ENCODE measurements at places on chromosomes 2 and 18. TPM values are rescaled to one million over a fixed set of nuclear protein-coding genes. Genes with fewer than 3 reads are reported as not detected.

The GPR45 gene
- 0.78 TPM for total RNA-seq

The SRD5A2 gene
- not detected for total RNA-seq

DNA sequence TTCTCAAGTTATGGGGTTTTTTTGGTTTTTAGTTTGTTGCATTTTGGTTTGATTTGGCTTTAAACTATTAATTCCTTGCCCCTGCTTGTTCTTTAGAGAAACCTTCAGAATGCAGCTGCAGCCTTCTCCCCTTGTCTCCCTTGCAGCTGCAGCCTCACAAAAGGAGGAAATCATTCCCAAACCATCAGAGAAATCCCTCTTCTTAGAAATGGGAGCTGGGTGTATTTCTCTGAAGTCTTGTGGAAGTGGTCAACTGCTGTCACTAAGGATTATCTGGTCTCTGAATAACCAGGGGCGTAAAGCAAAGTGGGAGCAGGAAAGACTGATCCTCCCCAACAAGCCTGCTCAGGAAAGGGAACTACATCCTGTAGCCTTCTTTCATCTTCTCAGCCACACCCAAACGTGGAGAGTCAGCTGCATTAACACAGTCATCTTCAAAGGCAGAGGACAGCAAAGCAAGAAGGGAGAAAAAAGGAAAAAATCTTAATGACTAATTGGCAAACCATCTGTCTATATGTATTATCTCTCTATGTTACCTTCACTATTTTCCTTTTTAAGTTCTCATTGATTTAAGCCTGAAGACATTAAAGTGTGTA is 1834.1 kb upstream of the PIK3C3 start:
- no peak for DNase-seq

- DNase-seq = no peak
Observed at GRCh38 chr2:113039158-113039557, 13.5 kb downstream of the IL36B start.

GRCh38 chr18:52341103-52341432 is 1.1 kb downstream of the DCC start:
- no peak for DNase-seq

- no peak for DNase-seq
Observed at GRCh38 chr18:29041976-29042375, 865.0 kb upstream of the CDH2 start.

The KLHL41 gene
- total RNA-seq = 4.1 TPM

DNA sequence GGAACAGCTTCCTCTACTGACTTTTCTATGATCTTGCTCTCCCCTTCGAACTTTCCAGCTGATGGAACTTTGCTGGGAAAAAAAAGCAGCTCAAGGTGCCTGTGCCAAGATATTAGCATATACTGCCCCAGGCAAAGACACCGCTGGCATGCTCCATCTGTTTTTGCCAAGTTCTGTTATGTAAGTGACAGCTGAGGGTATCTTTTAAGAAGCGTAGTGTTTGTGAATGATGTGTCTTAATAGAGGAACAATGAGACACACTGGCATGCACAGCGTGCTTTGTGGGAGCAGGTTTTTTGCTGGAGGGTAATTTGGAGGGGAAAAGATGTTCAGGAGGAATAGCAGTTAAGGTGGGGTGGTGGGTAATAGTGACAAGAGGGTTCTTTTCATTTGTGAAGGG is 47.8 kb downstream of the SLC4A3 start:
- no peak for DNase-seq

- DNase-seq = no peak
Observed at GRCh38 chr18:54776282-54776977, 51.8 kb upstream of the RAB27B start.

- DNase-seq = no peak
Observed at GRCh38 chr18:28167835-28168349, 9.0 kb downstream of the CDH2 start.

GRCh38 chr2:235968616-235969324 is 199.4 kb downstream of the GBX2 start:
- no peak for DNase-seq

DNA sequence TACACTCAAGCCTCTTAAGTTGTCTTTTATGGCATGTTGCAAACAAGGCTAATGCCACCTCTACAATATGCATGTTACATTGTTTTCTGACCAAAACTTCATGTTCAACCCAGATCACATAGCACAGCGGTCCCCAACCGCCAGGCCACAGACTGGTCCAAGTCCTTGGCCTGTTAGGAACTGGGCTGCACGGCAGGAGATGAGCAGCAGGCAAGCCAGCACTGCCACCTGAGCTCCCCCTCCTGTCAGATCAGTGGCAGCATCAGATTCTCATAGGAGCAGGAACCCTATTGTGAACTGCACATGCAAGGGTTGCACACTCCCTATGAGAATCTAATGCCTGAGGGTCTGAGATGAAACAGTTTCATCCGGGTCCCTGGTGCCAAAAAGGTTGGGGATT is 324.8 kb upstream of the CHAC2 start:
- no peak for DNase-seq

DNA sequence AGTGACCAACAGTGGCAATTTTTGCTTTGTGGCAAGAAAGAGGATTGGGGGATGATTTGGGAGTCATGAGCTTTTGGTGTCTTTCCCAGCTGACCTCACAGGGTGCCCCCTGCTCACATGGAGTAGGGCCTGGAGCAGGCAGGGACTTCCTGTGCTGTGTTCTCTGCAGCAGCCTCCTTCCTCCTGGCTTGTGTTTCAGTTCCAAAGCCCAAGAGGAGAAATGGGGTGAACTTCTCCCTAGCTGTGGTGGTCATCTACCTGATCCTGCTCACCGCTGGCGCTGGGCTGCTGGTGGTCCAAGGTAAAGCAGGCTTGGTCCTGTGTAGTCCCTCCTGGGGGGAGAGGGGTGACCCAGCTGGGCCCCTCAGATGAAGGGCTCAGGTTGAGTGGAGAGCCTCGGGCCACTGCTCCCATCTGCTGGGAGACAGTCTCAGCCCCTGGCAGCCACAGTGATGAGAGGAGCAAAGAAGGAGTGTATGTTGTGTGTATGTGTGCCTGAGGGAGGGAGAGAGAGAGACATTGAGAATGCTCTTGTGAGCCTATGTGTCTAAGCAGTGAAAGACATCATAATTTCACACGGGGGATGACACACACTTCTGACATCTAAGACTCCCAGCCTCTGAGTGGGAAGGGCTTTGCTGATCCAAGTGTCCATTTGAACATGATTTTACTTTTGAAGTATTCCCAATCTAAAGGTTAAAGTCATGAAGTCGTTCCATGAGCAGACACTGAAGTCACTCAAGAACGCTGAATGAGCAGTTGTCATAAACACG is 27.2 kb downstream of the MARCO start:
- DNase-seq = no peak

DNA sequence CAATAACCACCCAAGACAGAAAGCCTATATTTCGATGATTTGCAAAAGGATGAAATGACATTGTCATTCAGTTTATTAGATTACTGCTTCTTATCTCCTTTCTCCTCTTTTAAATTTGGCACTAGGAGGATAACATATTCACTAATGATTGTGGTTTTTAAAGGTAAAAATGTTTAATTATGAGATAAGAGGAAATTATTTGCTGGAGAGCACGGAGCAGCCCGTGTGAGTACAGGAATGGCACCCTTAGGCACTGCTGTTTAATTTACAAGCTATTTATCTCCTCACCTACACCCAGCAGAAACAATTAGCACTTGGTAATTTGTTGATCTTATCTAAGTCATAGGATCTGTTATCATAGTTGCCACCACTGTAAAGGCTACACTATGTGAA is 87.4 kb upstream of the SP3 start:
- no peak for DNase-seq

GRCh38 chr2:16171425-16171920 is 231.1 kb downstream of the MYCN start:
- DNase-seq = no peak

DNA sequence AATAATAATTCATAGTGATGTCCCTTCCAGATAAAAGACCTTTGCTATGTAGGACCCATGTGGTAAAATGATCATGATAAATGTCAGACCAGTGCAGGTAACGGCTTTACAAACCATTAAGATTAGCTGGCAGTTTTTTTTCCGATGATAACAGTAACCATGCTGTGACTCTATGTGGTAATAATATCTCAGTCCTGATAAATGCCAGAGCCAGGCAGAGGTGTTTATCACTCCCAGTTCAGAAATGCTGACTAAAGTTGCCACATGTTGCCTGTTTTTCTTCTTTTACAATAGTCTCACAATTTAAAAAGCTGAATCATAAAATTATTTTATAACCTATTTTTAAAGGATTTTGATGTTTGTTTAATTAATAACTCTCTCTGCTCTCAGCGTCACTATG is 565.1 kb downstream of the ARHGAP15 start:
- DNase-seq = no peak

DNA sequence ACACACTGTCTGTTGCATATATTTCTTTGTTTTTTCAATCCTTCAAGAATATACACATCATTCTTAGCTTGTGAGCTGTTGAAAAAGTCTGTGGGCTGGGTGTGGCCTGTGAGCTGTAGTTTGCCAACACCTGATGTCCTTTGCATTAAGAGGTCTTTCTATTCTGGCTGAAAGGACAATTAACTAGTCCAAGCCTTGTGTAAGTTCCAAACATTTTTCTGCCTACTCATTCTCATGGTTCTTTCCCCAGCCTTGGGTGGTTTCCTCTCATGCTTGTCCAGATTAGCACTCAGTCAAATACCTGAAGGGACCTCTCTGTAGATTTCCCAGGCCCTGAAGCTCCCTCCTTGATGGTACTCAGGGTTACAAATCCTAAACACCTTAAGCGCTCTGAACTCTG is 57.8 kb upstream of the NABP1 start:
- no peak for DNase-seq

The KLHL29 gene
- total RNA-seq = 8.4 TPM

DNA sequence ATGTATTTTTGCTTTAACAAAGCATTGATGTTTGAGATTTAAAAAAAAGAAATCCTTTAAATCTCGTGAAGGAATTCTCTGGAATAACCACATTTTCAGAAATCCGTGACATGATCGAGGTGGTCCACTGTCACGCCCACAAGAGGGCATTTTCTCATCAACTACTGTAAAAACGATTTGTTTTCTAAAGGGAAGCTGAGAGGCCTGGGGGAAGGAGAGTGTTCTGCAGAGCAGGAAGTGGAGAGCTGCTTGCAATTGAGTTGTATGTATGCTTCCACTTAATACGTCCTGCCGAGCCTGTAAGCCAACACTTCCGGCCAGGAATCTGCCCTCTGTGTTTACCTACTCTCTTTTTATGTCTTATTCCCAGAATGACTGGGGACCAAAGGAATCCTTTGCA is 19.4 kb downstream of the KLHL29 start:
- no peak for DNase-seq

DNA sequence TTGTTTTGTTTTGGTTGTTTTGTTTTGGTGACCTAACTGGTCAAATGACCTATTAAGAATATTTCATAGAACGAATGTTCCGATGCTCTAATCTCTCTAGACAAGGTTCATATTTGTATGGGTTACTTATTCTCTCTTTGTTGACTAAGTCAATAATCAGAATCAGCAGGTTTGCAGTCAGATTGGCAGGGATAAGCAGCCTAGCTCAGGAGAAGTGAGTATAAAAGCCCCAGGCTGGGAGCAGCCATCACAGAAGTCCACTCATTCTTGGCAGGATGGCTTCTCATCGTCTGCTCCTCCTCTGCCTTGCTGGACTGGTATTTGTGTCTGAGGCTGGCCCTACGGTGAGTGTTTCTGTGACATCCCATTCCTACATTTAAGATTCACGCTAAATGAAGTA is at the start of gene TTR:
Gene TTR (plus strand): TSS at position 250 of the 400 bp plus-strand sequence. CDS start 26 bp downstream, at position 276.
- no peak for DNase-seq

- no peak for DNase-seq
Observed at GRCh38 chr18:8471372-8471771, 137.9 kb upstream of the RAB12 start.

GRCh38 chr18:8970843-8971242 is 131.7 kb upstream of the NDUFV2 start:
- DNase-seq = no peak

The DCC gene
- 13.6 TPM for total RNA-seq

GRCh38 chr2:207692206-207693065 is 19.0 kb upstream of the CCNYL1 start:
- no peak for DNase-seq

GRCh38 chr2:191851158-191851557 is 4.3 kb upstream of the CAVIN2 start:
- DNase-seq = no peak

The ZNF521 gene
- 8.4 TPM for total RNA-seq

DNA sequence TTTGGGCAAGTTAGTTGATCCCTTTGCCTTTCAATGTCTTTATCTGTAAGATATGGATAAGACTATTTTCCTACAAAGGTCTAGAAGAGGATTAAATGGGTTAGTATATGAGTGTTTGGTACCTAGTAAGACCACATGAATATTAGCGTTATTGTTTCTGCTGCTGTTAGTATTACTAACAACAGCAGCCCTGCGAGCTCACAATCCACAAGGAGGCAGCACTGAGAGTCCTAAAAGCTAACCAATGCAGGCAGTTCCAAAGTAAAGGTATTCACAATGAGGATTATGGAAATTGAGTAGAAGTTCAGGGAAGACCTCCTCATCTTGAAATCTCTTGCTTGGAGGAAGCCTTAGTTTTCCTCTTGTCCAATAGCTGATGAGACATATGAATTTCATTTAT is 248.9 kb downstream of the TDRD15 start:
- no peak for DNase-seq

The LYG2 gene
- total RNA-seq = not detected

GRCh38 chr2:5315041-5315440 is 377.1 kb upstream of the SOX11 start:
- no peak for DNase-seq

DNA sequence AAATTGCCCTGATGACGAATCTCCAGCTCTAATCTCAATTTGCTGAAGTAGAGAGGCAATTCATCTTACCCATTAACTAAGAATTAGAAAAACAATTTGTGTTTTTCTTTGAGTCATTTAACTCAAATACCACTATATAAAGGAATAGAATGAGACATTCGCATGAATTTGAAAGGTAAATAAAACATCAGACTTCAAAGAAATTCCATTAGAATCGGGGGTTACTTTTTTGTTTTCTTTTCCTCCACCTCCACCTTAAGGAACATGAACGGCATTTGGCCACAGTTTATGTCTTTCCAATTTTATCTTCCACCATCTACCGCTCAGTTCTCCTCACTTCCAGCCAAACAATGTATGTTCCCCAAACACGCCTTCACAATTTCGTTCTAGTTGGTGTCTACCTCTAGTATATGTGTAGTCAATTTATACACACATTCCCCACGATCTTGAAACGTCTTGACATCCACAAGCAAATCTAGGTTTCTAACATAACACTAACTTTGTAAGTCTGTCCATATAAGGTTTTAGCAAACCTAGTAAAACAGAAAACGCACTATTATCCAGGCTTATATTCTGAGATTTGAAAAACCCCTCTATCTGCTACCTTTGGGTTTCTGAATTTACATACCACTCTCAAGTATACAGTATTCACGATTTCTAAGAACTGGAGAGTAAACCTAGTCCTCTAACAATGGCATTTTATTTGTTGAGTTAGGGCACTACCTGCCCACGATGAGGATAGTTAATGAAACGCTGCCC is 1.2 kb upstream of the SMCHD1 start:
- DNase-seq = no peak

- no peak for DNase-seq
Observed at GRCh38 chr2:72028351-72028995, 119.2 kb downstream of the CYP26B1 start.

GRCh38 chr2:121974897-121975661 is 219.6 kb downstream of the TSN start:
- no peak for DNase-seq
